Activated CD4-positive, alpha-beta T cell treated with anti-CD3 and anti-CD28 coated beads, Interleukin-2, amount 10 ng/mL, durations not matched to agents 7 days and 5 days (primary cell): ENCODE measurements at places on chromosomes 13 and 19.

GRCh38 chr19:5172859-5173630 lies 167.6 kb downstream of the PTPRS start:
- no peak for DNase-seq

DNA sequence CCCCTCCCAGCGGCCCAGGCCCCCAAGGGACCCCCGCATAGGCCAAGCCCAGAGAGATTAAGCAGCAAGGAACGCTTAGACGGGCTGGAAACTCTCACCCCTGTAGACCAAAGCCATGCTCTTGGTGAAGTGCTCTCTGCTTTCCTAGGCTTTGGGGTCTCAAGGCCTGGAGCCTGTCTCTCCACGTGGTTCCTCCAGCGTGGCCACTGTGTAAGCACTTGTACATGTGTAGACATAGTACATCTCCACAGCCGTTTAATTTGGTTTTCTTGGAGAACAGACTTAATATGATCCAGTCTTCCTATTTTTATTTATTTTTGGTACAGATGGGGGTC lies 1.1 kb downstream of the NUDT19 start:
- peak; percentile 13 for DNase-seq

DNA sequence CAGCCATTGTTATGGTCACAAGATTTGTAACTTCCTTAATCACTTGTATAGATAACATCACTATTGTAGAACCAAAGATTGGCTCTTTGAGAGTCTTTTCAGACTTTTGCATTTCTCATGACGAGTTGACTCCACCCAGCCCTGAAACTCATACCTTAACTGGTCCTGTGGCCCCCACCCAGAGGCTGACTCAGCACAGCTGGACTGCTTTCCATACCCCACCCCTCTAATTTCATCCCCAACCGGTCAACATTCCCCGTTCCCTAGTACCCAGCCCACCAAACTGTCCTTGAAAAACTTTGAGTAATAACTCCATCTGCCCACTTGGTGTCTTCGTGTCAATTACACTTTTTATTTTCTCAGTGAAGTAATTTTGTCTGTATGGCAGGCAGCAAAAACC lies 32.1 kb upstream of the SLITRK1 start:
- no peak for DNase-seq

- DNase-seq: no peak
Observed at GRCh38 chr19:15633082-15633835, 7.4 kb upstream of the CYP4F3 start.

- DNase-seq: no peak
Observed at GRCh38 chr19:27822336-27822735, 1390.6 kb downstream of the UQCRFS1 start.

GRCh38 chr13:25659091-25659795 lies 287.5 kb downstream of the ATP8A2 start:
- no peak for DNase-seq

GRCh38 chr19:38224014-38224862 lies at the start of gene DPF1:
Gene DPF1 (minus strand): TSS chr19:38224222. CDS start chr19:38224142, 80 bp downstream.
- DNase-seq: peak; percentile 50

DNA sequence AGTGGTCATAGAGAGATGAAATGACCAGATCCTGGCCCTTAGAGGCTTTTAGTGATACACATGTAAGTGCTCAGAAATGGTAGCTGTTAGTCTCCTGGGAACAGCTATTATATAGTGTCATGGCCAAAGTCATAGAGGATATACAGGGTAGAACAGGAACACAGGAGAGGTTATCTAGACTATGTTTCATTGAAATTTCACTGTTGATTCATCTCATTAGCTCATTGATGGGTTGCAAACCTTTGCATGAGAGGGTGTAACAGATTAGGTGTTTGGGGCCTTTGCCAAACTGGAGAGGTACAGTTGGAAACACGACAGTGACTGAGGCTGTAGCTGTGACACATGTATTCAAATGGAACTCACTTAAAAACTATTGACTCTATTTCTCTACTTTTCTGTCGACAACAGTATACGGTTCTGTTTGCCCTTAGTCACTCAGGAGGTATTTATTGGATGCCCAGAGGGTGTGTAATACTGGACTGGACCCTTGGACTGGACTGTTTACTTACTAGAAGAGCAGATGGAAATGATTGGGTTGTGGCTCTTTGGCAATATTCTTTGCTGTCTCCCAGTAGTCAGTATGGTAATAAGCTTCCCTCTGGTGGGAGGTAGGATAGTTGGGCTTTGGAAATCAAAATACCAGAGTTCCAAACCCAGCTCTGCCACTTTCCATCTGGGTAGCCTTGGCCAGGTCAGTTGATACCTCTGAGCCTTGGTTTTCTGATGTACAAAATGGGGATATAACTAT lies 29.8 kb downstream of the ARHGAP35 start:
- no peak for DNase-seq

DNA sequence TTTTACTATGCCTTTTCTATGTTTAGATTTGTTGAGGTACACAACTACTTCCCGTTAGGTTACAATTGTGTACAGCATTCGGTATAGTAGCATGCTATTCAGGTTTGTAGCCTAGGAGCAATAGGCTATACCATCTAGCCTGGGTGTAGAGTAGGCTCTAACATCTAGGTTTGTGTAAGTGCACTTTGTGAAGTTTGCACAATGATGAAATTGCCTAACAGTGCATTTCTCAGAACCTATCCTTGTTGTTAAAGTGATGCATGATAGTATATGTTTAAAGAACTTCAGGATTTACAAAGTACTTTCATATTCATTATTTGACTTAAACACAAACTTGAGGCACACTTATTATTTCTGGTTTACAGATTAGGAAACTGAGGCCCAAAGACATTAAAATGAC lies 11.5 kb upstream of the SERPINE3 start:
- no peak for DNase-seq

DNA sequence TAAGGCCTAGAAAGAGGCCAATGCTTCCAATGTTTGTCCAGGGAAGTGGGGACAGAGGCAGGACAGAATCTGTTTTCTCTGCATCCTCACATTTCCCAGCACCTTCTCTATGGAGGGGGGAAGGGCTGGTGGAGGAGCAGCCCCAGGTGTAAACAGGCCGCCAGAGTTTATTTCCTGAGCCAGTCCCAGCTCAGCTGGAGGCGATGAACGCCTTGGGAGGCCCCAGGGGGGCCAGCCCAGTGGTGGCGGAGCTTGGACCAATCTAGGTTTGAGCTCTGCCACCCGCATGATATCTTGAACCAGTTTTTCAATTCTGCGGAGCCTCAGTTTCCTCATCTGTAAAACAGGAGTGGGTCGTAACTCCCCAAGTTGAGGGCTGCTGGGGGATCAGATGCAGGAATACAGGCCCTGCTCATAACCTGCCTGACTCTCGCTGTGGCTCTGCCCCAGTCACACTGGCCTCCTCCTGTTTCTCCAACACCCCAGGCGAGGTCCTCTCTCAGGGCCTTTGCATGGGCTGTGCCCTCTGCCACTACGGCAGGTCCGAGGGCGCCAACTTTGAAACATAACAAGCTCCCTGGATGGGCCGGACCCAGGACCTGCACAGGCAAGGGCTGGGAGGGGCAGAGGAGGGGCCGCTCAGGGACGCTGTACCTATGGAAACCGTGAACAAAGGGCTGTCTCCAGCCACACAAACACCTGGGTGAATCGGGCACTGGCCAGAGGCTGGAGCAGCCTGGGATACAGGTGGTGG lies 1.1 kb downstream of the TNFAIP8L1 start:
- DNase-seq: no peak

DNA sequence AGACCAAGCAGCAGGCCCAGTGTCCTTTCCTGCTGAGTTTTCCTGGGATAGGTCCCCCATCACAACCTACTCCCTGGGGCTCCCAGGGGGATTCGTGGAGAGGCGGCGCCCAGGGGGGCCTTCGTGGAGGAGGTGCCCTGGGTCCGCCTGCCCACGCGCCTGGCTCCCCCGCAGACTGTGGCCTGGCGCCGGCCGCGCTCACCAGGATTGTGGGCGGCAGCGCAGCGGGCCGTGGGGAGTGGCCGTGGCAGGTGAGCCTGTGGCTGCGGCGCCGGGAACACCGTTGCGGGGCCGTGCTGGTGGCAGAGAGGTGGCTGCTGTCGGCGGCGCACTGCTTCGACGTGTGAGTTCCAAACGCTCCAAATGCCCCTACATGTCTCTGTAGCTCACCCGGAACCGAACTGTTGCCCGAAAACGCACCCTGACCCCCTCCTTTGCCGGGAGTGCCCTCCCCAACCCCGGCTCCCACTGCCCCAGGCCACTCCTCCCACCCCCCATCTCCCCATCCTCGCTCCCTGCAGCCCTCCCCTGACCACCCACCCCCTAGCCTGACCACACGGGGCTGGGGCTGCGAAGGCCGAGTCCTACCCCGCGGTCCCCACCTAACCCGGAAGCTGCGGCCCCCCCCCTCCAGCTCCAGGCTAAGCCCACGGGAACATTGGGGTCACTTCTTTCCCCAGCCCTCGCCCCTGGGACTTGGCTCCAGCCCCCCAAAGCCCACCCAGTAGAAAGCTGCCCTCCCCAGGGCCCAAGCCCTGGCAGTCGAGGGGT lies 3.3 kb downstream of the TIMM13 start:
- DNase-seq: no peak

DNA sequence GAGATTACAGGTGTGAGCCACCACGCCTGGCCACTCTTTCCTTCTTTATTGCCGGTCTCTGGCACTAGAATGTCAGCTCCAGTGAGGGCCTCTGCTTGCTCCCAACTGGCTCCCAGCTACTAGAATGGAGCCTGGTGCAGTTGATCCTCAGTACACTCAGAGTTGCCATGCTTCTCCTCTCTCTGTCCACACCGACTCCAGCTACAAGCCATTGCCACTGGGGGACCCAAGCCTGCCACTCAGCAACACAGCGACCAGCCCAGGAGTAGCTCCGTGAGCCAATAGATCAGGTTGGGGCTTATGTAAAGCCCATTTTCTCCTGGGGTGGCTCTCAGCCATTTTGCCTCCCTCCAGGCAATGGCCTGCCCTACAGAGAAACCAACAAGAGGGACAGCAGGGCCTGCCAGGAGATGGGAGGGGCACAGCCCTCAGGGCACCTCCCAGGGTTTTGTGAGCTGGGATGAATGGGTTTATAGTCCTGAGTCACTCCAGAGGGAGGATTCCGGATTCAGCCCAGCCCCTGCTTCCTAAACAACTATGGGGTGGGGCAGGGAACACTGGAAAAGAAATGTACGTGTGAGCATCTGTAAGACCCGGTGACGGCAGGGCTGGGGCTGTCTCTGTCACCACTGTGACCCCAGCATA lies 36.5 kb downstream of the OPA3 start:
- DNase-seq: no peak

DNA sequence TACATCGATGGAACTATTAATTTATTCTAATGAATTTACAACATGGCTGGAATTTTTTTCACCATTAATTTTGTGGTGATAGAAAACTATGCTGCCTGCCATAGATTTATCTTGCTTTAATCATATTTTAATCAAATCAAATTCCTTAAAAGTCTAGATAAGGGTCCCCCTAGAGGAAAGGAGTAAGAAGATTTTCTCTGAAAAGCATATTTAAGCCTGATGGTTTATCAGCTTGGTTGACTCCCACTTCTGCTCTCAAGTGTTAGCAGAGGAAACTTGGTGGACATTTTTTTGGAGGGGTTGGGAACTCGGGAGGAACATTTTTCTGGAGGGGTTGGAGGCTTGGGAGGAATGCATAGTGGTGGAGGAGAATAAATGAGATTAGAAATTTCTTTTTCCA lies 253.3 kb downstream of the KCNRG start:
- no peak for DNase-seq

DNA sequence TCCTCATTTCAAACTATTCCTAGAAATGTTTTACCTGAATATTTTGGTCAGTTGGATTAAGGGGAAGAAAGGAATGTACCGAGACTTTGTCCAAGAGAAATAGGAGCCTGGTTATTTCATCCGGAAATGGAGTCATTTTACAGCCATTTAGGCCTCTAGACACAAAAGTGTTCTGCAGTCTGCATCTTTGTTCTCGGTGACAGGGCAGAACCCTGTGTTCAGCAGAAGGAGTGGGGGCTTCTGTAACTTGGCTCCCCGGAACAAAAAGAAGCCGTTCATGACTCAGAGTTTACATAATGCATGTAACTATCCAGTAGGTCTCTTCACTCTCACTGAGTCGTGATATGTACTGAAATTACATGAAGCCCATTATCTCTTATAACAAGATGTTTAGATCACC lies 21.6 kb upstream of the FNDC3A start:
- DNase-seq: no peak
